NCI-H1092 (cell line): ENCODE measurements at places on chromosomes 2 and 18.

GRCh38 chr2:218282173-218282991, 9.9 kb downstream of the TMBIM1 start:
- DNase-seq = no peak

- DNase-seq = peak; percentile 59
These were observed 1.1 kb upstream of the SPAST start for GRCh38 chr2:32061973-32062861.

DNA sequence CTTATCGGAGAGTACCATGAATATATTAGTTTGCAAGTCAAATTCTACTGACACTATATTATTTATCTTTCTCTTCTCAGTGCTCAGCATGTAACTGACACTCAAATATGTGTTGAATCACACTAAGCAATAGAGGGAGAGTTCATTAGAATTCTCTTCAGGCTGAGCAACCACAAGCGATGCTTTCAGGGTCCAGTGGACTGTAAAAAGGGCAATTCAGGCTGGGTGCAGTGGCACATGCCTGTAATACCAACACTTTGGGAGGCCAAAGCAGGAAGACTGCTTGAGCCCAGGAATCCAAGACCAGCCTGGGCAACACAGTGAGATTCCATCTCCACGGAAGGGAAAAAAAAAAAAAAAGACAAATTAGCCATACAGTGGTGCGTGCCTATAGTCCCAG, 16.3 kb downstream of the PDE6D start:
- no peak for DNase-seq

DNA sequence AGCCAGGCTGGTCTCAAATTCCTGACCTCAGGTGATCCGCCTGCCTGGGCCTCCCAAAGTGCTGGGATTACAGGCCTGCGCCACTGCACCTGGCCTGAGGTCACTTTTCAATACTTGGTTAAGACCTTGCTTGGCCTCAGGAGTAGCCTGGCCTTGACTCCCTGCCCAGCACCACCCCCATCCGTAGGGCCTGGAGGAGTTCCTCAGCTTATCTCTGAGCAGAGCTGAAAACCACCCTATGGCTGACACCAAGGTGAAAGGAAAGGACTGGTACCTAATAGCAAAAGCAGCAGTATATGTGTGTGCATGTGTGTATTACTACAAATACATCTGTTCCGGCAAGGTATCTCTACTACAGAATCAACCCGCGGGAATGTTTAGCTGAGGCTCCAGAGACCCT, 56.0 kb downstream of the STEAP3 start:
- DNase-seq = no peak
